NCI-H1436 treated with DMSO at 0.1 percent for 48 hours (cell line): ENCODE measurements at places on chromosomes 3 and 15.

DNA sequence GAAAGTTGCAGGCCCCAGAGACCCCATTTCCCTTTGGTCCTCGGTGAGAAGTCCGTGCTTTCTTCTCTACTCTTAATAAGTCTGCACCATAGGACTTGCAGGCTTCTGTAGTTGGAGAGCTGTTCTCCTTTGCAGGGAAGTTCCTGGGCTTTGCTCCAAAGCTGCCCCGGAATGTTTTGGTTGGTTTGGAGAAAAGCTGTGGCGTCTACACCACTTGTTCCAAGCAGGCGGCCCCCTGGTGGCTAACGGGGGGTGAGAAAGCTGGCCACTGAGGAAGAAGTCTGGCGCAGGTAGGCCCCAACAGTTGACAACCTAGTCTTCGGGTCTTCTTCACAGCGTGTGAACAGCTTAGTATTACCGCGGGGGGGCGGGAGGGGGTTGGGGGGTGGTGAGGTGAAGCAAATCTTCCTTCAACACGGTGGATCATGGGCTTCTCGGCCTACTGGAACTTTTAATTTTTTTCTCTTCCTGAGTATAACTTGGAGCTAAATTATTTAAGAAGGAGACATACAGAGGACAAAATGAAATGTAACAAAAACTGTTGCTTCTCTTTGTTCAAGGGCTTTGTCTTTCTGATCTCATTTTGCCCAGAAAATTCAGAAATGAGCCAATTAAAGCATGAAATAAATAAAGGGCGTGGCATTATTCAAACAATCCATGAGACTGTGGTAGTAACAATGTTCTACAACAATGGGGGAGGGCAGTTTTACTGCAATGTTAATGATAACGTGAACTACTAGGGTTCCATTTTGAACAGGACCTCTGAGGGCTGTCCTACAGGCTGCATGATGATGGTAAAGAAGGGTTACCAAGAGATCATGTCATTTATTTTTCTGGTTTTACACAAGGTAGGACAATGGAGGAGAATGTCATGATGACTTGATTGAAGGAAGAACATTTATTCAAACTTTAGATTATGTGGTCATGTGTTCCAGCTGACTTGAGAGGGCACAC is 2.2 kb upstream of the THRB start:
- no peak for DNase-seq

- no peak for DNase-seq
These were observed 27.0 kb upstream of the POLG start for GRCh38 chr15:89361451-89362202.

- DNase-seq, result no peak
These were observed 27.9 kb downstream of the FBN1 start for GRCh38 chr15:48617619-48618018.

DNA sequence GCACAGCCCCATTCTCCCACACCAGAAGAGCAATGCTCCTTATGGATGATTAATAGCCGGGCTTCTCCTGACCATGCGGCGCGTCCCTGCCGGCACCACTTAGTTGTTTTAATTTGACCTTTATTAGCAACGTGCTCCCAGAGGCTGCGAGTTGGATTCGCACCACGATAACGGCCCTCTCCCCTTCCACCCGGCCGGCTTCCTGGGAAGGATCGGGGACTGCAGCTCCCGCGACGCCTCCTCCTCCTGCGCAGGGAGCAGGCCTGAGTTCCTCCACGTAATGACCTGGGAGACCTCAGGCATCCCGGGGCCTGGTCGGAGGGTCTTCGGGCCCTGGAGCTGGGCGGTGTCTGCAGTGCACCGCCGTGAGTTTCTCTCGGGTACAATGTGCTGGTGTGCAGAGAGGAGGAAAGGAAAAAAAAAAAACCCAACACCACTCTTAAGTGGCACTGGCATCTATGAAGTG is 243.3 kb upstream of the TOPAZ1 start:
- DNase-seq, result no peak

DNA sequence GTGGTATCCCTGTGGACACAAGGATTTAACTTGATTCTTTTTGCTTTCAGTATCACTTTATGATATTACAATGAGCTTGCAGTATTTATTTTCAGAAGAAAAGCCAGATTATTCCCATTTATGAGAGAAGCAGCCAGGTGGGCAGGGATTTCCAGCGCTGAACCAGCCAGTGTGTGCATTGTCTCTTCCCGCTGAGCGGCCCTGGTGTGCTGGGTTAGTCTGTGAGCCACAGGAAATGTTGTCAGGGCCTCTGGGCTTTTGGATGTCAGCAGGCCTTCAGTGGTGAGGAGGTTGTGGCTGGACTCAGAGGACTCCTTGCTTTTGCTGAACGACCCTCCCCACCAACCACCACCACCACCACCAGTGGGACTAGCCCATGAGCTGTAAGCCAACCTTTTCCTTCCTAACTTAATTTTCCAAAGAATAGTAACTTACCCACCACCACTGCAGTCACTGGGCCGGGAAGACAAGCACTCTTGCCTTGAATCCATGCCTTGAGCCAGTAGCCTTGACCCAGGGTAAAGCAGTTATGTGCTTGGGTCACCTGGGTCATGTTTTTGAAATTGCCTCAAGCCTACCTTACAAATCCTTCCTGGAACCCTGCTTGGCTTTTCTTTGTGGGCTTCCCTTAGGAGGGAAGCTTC is 33.1 kb downstream of the FLNB start:
- no peak for DNase-seq

DNA sequence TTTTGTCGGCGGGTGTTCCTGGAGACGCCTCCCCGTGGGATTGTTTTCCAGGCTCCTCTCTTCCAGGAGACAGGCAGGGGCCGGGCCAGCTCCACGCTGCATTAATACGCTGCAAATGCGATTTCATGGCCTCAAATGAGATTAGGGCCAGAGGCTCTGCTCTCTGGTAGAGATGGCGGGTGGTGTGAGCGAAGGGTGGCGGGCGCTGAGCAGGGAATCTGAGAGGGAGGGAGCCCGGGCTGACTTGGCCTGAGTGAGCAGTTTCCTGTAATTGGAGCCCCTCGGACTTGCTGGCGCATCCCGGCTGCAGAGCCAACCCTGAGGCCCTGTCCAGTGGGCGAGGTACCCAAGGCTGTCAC is 7.4 kb upstream of the CCDC33 start:
- no peak for DNase-seq

DNA sequence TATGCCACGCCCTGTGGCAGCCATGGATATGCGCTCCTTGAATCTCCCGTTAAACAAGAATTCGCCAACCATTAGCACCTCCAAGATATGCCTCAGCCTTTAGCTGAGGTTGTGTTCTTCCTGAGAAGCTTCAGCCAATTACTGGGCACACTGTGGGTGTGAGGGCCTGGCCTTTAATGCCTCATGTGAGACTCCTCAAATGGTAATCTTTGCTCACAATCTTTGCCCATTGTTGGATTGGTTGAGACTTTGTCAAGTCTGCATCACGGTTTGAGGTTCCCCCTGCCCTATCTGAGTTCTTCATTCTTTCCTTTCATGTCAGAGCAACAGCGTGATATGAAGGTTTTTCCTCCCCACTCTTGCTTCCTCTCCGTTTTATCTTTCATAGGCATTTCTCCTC is 108.1 kb upstream of the CCDC54 start:
- no peak for DNase-seq

- no peak for DNase-seq
These were observed 25.2 kb upstream of the GOLGA6C start for GRCh38 chr15:75232826-75233503.

- no peak for DNase-seq
These were observed 23.1 kb downstream of the PPARG start for GRCh38 chr3:12312010-12312409.

GRCh38 chr3:20658491-20658890 is 472.5 kb upstream of the SGO1 start:
- DNase-seq, result no peak

DNA sequence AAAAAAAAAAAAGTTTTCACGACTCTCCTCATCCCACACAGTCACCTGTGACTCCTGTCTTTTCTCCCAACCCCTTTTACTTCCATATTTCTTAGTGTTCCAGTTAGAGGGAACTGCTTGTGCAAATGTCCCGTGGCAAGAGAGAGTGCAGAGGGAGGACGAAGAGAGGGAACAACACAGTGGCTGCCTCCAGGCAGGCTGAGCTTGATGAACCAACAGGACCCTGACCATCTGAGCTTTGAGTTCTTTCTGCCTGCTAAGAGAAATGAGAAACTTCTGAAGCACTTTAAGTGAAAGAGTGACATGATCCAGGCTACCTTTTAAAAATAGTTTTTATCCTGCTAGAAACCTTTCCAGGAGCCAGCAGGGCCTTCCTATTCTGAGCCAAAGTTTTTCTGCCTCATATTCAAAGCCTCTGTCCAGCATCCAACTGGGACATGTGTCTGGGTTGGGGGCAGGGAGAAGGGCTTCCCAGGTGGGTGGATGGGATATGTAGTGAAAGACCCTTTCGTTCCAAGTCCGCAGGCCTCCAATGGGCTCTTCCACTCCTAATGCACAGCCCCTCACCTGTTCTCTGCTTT is 239.9 kb downstream of the OPA1 start:
- DNase-seq, result no peak

GRCh38 chr3:111797171-111797615 is 61.9 kb upstream of the PHLDB2 start:
- no peak for DNase-seq

GRCh38 chr3:72255791-72256559 is 471.0 kb upstream of the PROK2 start:
- DNase-seq, result no peak

- no peak for DNase-seq
These were observed 27.9 kb downstream of the PLCL2 start for GRCh38 chr3:16912400-16913263.

DNA sequence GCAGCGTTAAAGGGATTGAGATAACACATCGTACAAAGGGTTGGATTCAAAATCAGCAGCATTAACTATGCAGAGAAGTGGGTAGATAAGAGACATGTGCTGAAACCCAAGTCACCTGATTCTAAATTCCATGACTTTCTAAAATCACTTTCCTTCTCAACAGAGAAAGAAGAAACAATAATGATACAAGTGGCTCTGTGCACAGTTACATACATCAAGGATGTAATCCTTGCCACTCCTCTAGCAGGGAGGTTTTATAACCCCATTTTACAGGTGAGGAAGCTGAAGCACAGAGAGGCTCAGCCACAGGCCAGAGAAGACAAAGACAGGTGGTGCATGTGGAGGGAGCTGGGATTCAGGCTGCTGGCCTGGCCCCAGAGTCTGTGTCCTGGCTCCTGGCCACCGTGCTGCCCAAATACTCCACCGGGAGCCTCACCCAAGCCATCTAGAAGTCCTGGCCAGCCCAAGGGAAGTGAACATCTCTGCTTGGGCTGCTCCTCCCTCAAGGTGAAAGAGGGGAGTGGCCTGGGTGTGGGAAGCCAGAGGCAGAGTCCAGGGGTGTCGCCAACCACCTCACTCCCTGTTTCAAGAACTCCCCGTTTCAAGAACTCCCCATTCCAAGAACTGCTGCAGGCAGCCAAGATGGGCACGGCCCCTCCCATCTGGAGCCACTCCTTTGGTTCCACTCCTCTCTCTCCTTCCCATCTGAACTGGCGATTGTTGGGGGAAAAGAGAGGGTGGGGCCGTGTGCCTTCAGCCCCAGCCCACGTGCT is 147.1 kb downstream of the NUP210 start:
- DNase-seq, result no peak

DNA sequence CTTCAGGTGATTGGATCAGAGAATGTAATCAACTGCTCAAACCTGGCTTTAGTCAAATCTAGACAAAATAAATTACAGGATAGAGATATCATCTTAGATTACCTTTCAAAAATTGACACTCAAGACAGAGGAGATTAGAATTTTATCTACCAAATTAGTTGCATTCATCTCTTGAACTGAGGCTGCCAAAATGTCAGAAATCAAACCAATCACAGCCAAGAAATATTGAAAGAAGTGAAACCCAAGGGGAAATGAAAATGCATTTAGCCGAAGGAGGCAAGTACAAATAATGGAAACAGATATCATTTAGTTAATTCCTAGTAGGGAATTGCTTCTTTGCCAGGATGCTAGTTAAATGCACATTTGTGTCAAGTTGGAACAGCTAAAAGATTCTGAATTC is 261.1 kb upstream of the PDZRN3 start:
- DNase-seq, result no peak

GRCh38 chr15:74716651-74717050 is 8.7 kb downstream of the CYP1A1 start:
- DNase-seq, result no peak

DNA sequence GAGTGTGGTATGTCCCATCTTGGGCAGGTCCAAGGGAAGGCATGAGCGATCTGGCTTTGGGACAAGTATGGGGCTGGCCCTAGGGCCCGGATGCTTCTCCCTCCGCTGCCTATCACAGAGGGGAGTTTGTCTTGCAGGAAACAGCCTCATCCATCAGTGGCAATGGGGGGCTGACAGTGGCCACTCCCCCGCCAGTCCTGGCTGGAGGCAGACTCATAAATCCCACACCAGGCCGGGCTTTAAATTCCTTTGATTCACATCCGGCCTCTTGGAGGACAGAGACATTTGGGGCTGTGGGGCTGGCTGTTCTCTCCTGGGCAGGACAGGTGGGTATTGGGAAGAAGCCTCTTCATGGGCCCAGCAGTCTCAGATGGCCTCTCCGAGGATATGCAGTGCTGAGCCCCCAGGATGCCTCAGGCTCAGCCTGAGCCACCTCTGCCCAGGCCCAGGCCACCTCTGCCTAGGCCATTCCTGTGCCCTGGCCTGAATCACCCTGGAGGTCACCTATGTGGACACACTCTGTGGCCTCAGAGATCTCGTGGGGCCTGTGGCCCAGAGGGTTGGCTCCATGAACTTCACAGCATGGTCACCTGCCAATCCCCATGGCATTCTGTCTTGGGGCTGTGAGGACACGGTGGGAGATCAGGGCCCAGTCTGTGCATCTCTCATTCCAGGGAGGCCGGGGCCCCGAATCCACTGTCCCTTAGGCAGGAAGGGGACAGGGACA is 84.2 kb upstream of the GOLGA6L4 start:
- DNase-seq, result no peak

- DNase-seq, result no peak
These were observed 12.4 kb upstream of the NFKBIZ start for GRCh38 chr3:101836652-101837598.

GRCh38 chr3:40780925-40781406 is 256.2 kb downstream of the ZNF621 start:
- no peak for DNase-seq

DNA sequence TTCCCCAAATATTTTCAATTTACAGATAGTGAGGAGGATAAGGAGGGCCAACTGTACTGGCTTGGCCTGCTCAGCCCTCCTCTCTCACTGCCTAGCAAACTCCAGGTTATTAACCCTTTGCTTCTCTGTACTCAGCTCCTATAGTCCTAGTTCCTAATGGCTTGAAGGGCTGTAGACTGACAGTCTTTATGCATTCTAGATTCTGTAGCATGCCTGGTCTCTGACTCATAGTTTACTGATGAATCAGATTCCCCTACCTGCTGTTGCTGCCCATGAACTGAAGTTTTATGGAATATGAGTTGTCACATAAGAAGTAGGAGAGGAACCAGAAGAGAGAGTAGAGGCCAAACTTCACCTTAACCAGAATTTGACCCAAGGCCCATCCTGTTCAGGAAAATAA is 27.1 kb upstream of the MAP3K13 start:
- no peak for DNase-seq

DNA sequence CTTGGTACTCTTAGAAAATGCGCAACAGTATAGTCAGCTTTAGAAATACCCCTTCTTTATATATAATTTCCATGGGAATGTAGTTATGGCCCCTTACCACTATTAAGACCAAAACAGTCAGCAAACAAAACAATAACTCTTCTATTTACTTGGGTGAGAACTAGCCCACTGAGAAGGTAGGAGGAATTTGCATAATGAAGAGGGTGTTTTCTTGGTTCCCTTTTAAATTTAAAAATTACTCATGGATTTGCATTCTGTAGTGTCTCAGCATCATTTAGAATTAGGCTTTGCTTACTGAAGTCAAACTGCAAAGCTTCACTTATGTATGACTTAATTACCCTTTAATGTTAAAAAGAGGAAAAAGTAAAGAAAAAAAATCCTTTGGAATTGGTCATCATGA is 350.8 kb downstream of the PTPRG start:
- no peak for DNase-seq
